Bronchus fibroblast of lung (primary cell): ENCODE measurements at places on chromosomes 2 and 18. TPM values are rescaled to one million over a fixed set of nuclear protein-coding genes. Genes with fewer than 3 reads are reported as not detected.

The RGPD5 gene
- total RNA-seq, result 5.4 and 6.1 TPM in 2 replicates

The LRATD1 gene
- total RNA-seq, result 1.0 and 1.3 TPM in 2 replicates

The TCF4 gene
- 27.6 and 28.4 TPM in 2 replicates for total RNA-seq

The GCFC2 gene
- 10.7 and 12.3 TPM in 2 replicates for total RNA-seq

The MC4R gene
- 0.15 TPM in 1 of 2 replicates, not detected in the other for total RNA-seq

The KCNJ3 gene
- not detected in 2 replicates for total RNA-seq
